ENCODE measurements at places on chromosomes 5 and 9.
A peak's percentile ranks its signal among the peaks of the same experiment; 100 is the strongest.

DNA sequence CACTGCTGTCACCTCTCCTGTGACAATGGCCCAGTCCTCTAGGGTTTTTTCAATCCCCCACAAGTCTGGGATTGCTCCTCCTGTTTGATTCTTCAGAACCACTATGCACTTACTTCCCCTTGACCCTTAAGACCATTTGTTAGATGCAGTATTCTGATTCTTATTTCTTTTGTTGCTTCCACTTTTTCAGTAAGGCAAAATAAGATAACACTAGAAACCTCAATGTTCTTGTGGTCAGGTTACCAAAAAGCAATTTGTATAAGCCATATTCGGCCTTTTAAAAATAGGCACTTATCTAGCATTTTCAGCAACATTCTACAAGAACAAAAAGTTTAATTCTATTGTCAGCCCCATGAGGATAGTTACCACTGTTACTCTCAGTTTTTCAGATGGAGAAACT, 220.0 kb downstream of the KDM4C start:
- no peak for DNase-seq

- DNase-seq = no peak
Measured at GRCh38 chr5:17070647-17071046, 134.6 kb upstream of the MYO10 start.

- DNase-seq = no peak
Measured at GRCh38 chr5:159021901-159022556, 77.7 kb downstream of the EBF1 start.

DNA sequence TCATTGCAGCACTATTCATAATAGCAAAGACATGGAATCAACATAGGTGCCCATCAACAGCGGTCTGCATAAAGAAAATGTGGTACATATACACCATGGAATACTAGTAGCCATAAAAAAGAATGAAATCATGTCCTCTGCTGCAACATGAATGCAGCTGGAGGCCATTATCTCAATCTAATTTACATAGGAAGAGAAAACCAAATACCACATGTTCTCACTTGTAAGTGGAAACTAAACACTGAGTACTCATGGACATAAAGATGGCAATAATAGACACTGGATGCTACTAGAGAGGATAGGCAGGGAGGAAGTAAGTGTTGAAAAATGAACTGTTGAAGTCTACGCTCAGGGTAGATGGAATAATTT, 203.9 kb upstream of the CDH9 start:
- peak; percentile 97 for DNase-seq

DNA sequence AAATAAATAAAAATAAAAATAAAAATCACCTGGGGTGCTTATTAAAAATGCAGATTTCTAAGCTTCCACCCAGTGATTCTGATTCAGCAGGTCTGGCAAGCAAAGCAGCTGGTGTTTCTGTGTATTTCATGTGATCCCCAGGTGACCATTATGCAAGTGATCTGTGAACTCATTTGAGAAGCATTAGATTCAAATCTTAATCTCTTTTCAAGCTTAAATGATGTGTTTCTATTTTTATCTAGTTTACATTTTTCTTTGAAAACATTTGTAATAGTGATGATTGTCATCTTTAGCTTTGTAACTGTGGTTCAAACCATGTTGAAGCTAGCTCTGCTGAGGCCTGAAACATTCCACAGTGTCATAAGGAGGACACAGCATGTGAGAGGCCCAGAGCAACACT, 804.8 kb upstream of the ZNF608 start:
- no peak for DNase-seq

DNA sequence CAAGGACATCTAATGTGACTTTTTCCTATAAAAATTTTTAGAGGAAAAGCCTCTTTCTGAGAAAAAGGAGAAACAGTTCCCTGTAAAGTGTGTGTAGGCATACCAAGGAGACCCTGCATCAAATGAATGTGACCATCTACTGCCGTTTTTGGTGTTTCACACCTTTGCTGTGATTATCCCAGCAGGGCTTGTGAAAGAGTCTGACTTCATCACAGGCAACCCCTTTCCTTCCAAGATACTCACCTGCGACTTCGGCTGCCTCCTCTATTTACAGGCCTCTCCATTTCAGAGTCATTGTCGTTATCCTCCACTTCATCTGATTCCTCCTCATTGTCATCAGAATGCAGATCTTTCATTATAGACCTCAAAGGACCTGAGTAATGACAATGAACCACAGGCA, 259.1 kb downstream of the MLLT3 start:
- DNase-seq = no peak

- DNase-seq = no peak
Measured at GRCh38 chr9:34993502-34994259, 4.1 kb downstream of the DNAJB5 start.

DNA sequence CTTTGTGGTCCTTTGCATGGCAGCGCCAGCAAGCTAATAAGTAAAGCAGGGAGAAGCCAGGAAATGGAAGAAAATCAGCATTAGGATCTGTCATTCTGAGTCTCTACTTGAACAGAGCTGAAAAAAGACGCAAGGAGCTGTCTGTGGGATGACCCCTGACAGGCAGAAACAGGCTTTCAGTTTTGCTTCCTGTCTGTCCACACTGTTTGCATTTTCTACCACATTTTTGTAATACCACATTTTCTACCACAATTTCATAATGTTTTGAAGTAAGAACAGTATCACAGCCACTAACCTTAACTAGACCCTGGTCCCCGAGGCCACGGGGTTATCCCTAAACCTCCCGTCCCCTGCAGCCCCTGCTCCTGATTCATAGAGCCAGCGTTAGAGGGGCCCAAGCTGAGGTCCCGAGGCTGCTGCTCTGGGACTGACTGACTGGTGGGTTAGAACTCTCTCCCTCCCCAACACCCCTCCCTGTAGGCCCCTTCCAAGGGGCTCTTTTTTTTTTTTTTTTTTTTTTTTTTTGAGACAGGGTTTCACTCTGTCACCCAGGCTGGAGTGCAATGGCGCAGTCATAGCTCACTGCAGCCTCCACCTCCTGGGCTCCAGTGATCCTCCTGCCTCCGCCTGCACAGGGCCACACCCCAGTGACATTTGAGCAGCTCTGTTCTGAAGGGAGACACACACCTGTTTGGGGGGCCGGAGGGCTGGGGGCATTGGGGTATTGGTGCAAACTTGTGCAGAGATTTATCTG, 4.0 kb upstream of the CLIC3 start:
- no peak for DNase-seq

- DNase-seq = peak; percentile 1
Measured at GRCh38 chr5:146565764-146566367, 49.9 kb upstream of the GPR151 start.

DNA sequence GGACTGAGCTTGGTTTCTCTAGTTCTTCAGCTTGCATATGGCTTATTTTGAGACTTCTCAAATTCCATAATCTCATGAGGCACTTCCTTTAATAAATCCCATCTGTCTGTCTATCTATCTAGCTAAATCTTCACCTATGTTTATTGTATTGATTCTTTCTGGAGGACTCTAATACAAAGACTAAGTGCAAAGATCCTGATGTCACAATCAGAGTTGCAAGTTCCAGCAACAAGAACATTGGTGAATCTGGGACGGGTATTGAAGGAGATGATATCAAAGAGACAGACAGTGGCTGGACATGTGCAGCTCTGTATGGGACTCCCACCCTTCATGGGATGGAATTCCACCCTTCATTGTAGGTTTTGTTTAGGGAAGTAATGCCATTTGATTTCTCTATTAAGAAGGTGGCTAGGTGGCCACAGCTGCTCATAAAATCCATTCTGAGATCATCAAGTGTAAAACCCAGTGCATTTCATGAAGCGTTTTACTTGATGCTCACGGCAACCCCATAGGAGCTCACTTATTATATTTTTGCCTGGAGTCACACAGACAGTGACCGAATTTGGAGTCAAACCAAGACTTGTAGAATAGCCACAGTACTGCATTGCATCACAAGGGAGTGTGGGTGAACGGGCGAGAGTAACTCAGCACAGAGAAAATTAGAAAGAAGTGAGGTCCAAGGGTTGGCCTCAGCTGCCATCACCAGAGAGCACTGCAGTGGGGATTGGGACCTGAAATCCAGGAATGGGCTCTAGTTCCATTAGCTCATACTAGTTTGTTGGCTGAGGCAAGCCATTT, 24.9 kb downstream of the TAS2R1 start:
- no peak for DNase-seq

DNA sequence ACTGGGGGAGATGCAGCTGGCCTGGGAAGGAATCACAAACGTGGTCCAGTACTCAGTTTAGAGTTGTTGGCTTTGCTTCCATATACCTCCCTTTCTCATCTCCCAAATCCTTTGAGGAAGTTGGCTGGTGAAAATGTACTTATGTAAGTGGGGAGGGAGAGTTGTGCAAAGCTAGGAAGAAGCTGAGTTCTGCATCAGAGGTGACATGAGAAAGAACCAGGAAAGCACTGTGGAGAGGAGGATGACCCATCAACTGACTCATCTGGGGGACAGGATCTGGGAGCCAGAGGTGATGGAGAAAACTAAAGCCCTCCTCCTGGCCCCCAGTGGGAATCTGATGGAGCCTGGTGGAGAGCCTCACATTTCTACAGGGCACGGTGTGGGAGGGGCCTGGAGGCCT, 16.2 kb downstream of the KCNMB1 start:
- DNase-seq = no peak

DNA sequence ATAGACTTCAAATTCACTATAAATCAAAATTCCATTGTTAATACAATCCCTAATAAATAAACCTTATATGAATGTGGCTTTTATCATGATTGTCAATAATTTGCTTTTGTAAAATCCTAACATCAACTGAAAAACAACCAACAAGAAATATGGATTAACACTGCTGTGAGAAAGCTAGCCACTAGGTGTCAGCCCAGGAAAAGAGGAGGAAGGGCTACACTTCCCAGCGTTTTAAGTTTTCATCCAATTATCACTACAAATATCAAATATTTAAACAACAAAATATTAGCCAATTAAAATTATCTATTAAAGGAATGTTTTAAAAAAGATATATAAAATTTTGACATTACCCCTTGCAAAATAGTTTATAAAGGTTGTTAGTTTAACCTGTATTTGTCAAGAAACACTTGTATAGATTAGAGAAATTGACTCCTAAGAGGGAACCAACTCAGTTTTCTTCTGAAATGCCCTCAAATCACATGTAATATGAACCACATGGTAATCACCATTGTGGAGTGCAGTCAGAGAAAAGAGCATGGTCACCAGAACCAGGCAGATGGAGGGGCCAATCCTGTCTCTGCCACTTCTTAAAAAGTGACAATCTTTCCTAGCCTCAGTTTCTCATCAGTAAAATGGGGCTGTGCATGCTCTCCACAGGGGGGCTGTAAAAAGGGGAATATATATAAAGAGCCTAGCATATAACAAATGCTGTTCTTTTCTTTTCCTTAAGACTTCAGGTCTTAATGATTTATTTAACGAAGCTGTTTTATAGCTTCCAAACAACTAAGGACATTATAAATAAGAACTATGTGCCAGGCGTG, 188.2 kb downstream of the CRB2 start:
- DNase-seq = no peak

- peak; percentile 11 for DNase-seq
Measured at GRCh38 chr9:136882109-136882946, 4.0 kb upstream of the TRAF2 start.

- DNase-seq = no peak
Measured at GRCh38 chr5:77339337-77339890, 128.9 kb downstream of the PDE8B start.

DNA sequence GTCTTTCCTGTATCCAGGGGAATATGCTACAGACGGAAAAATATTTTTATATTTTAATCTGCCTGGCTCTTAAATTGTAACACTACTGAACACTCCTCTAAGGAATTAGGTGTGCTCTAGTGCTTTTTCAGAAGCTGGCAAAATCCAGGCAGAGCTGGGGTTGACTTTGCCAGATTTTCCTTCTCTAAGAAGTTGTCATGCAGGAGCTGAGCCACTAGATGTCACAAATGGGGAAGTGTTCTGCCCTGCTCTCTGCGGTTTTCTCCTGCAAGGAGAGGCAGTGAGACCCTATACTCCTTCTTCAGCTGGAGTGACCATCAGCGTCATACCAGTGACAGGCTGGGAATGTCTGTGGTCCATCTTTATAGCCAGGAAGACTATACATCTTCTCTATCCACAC, 112.5 kb downstream of the HAPLN1 start:
- DNase-seq = no peak

GRCh38 chr5:136212252-136212721, 19.3 kb upstream of the SMIM32 start:
- DNase-seq = no peak

DNA sequence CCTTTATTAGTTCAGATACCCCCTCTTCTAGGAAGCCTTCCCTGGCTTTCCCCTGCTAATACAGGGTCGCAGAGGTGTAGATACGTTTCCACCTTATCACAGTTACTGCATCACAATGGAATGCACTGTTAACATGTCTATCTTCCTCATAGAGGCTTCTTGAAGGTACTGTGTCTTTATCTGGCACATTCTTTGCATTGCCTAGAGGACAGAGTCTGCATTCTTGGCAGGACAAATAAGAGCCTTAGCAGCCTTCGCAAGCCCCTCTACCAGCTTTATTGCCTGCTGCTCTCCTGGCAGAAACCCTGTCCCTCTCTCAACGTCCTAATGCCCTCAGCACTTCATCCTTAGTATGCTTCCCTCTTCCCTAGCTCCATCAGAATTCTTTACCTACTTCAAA, 31.6 kb downstream of the SLC1A3 start:
- no peak for DNase-seq

DNA sequence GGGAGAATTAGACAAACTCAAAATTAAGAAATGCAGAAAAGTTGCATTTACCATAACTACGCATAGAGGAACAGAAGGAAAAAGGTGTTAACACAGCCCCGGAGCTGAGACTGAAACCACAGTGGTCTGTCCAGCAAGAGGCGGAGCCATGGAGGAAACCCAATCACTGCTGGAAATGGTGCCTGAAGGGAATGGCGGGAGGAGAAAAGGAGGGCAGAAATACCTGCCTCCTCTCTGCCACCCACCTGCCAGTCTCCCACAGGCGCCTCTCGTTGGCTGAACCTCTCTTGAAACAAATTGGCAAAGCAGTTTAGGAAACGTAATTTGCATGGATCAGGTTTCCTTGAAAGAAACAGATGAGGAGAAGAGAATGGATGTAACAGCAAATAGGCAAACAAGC, 9.7 kb upstream of the PRKACG start:
- DNase-seq = peak; percentile 18

GRCh38 chr9:69571032-69571431, 101.1 kb downstream of the APBA1 start:
- DNase-seq = no peak

- DNase-seq = no peak
Measured at GRCh38 chr5:142303565-142303964, 21.3 kb downstream of the SPRY4 start.

GRCh38 chr5:174425271-174425963, 299.0 kb upstream of the MSX2 start:
- DNase-seq = peak; percentile 32

DNA sequence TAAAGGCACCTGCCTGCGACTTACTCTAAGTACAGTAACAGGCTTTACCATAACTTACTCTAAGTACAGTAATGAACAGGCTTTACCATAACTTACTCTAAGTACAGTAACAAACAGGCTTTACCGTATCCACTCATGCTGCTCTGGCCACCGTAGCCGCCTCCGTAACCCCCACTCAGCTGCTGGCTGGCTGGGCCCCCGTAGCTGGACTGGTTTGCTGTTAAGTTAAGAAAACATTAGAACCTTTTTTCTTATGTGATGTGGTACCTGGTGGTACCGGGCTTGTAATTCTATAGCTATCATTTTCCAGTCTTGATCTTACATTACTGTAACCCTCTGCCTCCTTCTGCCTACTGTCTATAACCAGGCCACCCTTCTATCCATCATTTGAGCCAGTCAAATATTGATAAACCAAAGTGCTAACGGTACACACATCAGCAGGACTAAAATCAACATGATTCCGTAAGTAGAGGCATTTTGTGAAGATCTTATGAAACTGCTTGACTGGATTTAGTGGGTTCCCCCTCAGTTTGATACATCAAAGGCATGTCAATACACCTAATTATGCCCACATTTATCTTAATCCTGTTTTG, 7.4 kb downstream of the HNRNPH1 start:
- no peak for DNase-seq

All from DMS153 (cell line).